ENCODE measurements at places on chromosomes 4 and X.

GRCh38 chr4:41693629-41694028, 54.9 kb downstream of the PHOX2B start:
- DNase-seq = peak; percentile 28

GRCh38 chrX:137354851-137355250, 211.1 kb upstream of the ZIC3 start:
- no peak for DNase-seq

DNA sequence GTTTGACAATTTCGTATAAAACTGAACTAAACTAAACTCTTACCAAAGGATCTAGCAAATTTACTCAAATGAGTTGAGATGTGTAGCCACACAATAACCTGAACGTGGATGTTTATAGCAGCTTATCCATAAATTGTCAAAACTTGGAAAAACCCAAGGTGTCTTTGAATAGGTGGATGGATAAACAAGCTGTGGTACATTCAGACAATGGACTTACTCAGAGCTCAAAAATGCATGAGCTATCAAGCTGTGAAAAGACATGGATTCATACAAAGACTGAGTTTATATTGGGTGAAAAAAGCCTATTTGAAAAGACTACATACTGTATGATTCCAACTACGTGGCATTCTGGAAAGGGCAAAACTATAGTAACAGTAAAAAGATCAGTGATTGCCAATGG, 69.5 kb downstream of the LARP1B start:
- DNase-seq = no peak

GRCh38 chrX:84876876-84877275, 126.8 kb upstream of the APOOL start:
- DNase-seq = no peak

GRCh38 chrX:43666311-43666912, 10.3 kb downstream of the MAOA start:
- no peak for DNase-seq

- no peak for DNase-seq
Measured at GRCh38 chr4:169222761-169223160, 48.0 kb downstream of the SH3RF1 start.
